ENCODE measurements at places on chromosomes 1 and 21. TPM values are rescaled to one million over a fixed set of nuclear protein-coding genes. Genes with fewer than 3 reads are reported as not detected.

The ITLN2 gene
- 0.88 TPM for polyA plus RNA-seq

The TACSTD2 gene
- 127 TPM for polyA plus RNA-seq

The CBS gene
- 6.4 TPM for polyA plus RNA-seq

The POMGNT1 gene
- 129 TPM for polyA plus RNA-seq

The OVAAL gene
- not detected for polyA plus RNA-seq

The URB2 gene
- polyA plus RNA-seq: 1.4 TPM

The AVPR1B gene
- polyA plus RNA-seq: not detected

The MANEAL gene
- polyA plus RNA-seq: 4.6 TPM

DNA sequence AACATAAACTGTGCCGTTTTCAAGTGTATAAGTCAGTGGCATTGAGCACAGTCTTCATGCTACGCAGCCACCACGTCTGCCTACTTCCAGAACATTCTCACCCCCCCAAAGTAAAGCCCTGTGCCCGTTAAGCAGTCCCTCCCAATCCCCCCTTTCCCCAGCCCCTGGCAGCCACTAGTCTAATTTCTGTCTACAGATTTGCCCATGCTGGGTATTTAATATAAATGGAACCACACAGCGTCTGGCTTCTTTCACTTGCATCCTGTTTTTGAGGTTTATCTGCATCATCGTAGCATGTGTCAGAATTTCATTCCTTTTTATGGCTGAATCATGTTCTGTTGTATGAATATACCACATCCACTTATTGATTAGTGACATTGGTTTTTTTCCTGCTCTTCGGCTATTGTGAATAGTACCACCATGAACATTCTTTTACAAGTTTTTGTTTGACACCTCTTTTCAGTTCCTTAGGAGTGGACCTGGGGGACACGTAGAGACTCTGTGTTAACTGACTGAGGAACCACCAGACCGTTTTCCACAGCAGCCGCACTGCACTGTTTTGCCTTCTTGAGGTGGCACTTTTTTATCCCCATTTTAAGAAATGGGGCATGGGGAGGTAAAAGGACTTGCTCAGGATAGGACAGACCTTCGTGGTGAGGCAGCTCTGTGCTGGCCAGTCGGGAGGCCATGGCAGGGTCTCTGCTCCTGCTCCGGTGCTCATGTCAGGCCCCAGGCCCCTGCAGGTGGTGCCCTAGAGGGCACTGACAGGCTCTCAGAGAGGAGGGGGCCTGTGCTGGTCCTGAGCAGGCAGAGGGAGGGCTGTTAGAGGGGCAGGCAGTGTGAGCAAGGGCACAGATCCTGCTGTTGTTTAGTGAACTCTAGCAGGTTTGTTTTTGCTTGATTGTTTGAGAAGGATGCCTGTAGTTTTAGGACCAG is 123.8 kb downstream of the PCBP3 start:
- H3K27me3 ChIP-seq: no peaks in the 10 kb centered on the region
- DNase-seq: no peak
- H3K4me3 ChIP-seq: no peak overlapping the region
- no peaks in the 10 kb centered on the region for H3K4me1 ChIP-seq
- H3K27ac ChIP-seq: no peak overlapping the region

DNA sequence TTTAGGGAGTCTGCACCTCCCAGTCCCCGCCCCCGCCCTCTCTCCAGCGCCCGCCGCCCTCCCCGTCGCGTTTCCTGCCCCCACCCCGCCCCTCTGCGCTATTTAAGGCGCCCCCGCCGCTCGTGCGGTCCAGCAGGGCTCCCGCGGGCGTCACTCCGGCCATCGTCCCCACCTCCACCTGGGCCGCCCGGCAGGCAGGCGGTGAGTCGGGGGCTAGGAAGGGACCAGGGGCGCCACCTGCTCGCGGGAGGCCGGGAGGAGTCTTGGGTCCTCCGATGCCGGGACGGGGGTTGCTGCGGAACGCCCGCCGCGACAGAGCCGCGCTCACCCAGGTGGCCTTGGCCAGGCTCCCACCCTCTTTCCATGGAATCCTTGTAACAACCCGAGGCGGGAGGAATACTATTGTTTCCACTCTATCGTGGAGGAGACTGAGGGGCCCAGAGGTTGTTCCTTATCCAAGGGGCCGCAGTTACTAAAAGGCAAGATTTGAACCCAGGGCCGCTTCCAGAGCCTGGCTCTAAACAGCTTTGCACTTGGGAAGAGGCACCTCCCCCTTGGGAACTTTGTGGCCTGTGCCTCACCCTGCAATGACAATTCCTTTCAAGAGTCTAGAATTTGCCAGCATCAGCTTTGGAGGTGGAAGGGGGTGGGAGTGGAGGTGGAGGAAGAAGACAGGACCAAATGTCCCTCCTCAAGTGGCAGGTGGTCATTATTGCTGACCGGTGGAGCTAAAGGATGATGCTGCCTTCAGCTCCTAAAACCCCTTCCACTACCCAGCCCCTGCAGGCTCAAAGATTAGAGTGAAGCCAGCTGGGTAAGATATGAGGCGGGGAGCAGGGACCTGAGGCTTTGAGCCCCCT is at the start of gene GJA4:
TSS of gene GJA4 (plus strand) at position 132 of the 860 bp plus-strand sequence. CDS start 1,215 bp downstream, outside the sequence.
- H3K4me1 ChIP-seq: peaks cover 14% of the 10 kb centered on the region
- no peak for DNase-seq
- no peaks in the 10 kb centered on the region for H3K27me3 ChIP-seq
- H3K27ac ChIP-seq: peak within 1 kb of the TSS; percentile 70

GRCh38 chr1:220873868-220874655 is 5.2 kb upstream of the HLX start:
- no peak overlapping the region for H3K27ac ChIP-seq
- peak; percentile 74 for DNase-seq
- H3K36me3 ChIP-seq: no peaks in the 10 kb centered on the region
- peaks cover 23% of the 10 kb centered on the region for H3K27me3 ChIP-seq

DNA sequence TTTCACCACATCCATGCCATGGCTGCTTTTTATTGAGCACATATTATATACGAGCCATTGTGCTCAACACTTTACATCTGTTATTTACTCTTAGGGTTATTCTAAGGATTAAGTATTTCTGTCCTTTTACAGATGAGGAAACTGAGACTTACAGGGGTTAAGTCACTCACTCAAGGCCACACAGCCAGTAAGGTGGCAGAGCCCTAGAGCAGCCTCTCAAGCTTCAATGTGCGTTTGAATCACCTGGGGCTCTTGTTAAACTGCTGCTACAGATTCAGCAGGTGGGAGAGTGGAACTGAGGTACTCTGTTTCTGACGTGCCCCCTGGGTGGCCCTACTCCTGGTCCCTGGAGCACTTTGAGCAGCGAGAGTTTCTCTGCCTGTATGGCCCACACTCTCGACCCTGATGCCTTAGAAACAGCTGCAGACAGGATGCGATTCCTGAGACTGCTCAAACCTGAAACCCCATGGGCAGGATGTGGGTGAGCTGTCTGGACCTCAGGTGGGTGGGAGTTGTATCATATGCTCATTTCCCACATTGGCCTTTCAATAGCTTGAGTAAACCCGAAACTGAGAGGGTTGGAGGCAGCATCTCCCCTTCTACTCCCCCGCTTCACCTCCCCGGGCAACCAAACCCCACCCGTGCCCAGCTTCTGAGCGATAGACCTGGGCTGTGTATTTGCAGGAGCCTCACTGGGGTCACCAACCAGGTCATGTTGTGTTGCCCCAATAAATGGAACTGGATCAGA is 59.3 kb downstream of the MAN1C1 start:
- H3K4me3 ChIP-seq: no peak overlapping the region
- no peaks in the 10 kb centered on the region for H3K36me3 ChIP-seq
- no peaks in the 10 kb centered on the region for H3K27me3 ChIP-seq
- no peak overlapping the region for H3K27ac ChIP-seq
- DNase-seq: no peak
- H3K4me1 ChIP-seq: no peaks in the 10 kb centered on the region

DNA sequence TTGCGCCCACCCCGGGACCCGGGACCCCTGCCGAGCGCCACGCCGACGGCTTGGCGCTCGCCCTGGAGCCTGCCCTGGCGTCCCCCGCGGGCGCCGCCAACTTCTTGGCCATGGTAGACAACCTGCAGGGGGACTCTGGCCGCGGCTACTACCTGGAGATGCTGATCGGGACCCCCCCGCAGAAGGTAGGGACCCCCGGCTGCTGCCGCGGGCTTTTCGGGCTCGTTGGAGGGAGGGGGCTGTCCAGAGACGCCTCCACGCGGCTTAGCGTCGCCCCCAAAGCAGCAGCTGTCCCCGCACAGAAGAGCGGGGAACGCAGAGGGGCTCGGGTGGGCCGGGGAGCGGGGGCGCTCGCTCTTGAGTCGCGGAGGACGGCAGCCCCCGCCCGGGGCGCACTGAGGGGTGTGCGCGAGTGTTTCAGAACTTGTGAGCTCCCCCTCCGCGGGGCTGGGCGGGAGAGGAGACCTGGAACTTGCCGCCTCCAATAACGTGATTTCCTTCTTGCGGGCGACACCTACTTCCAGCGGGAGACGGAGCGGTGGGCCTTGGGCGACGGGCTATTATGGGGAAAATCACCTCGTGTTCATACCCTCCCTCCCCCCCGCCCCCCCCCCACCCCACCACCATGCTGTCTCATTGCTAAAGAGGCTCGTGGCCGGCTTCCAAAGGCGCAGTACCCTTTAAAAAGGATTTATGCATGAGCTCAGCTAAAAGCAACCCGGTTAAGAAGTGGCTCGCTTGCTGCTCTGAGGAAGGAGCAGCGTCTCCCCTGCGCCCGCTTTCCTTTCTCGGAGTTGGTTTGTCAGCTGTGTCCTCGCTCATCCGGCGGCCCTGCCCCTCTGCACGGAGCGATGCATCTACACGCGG is 664 bp downstream of the BACE2 start:
- H3K27me3 ChIP-seq: no peaks in the 10 kb centered on the region
- peak overlapping the region; percentile 42 for H3K4me3 ChIP-seq
- H3K27ac ChIP-seq: peak overlapping the region; percentile 80
- H3K4me1 ChIP-seq: no peaks in the 10 kb centered on the region
- DNase-seq: peak; percentile 63

DNA sequence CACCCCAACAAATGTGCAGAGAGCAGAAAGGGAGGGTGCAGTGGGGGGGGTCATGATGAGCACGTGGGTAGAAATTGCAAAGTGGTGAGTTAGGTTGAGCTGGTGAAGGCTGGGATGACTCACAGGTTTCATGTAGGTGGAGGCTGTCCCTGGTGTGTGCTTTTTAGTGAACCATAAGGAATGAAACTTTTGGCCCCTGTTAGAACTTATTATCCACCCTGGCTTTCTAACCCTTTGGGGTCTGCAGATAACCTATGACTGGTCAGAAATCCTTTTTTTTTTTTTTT is 46.9 kb downstream of the DOP1B start:
- no peak overlapping the region for H3K4me3 ChIP-seq
- H3K27ac ChIP-seq: no peak overlapping the region
- peak; percentile 53 for DNase-seq
- no peaks in the 10 kb centered on the region for H3K27me3 ChIP-seq

GRCh38 chr21:18776936-18777335 is 373.4 kb upstream of the TMPRSS15 start:
- no peak for DNase-seq
- H3K4me3 ChIP-seq: no peak overlapping the region
- H3K27ac ChIP-seq: no peak overlapping the region
- H3K36me3 ChIP-seq: no peaks in the 10 kb centered on the region

DNA sequence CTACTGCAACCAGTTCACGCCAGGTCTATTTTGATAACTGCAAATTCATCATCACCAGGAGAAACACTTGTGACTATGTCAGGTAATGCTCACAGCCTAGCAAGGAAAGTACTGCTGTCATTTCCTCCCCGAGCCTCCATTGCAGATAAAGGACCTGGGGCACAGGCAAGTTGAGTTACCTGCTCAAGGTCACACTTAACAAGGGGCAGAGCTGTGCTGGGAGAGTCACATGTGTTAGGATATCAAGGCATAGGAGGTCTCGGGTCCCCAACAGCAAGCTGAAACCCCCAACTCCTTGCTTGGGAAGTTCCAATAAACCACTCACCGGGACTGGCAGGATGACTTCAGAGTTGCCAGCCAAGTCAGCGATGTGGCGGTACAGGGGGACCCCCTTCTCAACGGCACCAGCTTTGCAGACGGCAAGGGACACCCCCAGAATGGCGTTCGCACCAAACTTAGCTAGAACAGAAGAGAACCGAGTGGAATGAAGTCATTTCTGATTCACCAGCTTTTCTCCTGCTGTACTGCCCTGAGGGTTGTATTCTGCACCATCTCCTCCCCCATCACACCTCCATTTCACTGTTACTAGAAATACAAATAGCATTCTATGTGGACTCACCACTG is 11.6 kb downstream of the ENO1 start:
- DNase-seq: no peak
- no peaks in the 10 kb centered on the region for H3K27me3 ChIP-seq
- no peak overlapping the region for H3K27ac ChIP-seq
- H3K4me1 ChIP-seq: no peaks in the 10 kb centered on the region
